ENCODE measurements at places on chromosomes 12 and 14.

- H3K36me3 ChIP-seq: peaks cover 30% of the 10 kb centered on the region
- peak; percentile 33 for DNase-seq
- peaks cover 68% of the 10 kb centered on the region for H3K4me1 ChIP-seq
- H3K27ac ChIP-seq: peak overlapping the region; percentile 88
These were observed 11.2 kb upstream of the PNMA1 start for GRCh38 chr14:73725116-73726024.

DNA sequence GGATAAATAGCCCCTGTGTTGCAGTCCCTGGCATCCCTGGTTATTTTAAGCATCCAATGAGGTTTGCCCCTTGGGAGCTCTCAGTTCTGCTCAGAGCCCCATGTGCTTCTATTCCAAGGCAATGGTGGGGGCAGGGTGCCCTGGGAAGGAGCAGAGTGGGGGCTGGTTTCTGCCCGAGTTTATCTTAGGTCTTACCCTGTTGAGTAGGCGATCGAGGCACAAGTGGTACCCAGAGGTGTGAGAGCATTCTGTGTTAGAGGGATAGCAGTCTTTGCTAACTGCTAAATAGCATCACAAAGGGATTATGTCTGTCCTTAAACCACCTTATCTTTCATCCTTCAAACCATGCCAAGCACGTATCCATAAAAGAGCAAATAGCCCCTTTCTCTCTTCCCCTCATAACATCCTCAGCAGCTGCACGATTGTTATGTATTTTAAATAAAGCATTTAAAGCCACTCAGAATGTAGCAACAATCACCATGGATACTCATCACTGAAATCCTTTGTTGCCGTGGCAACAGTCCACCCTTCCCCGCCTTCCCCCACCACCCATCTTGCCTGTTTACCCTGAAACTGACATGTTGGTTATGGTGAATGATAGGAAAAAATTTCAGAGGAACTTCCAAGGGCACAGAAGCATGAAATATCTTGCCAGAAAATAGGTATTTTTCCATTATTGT is 139.3 kb downstream of the PTPN11 start:
- no peak overlapping the region for H3K4me3 ChIP-seq
- no peak overlapping the region for H3K27ac ChIP-seq
- no peaks in the 10 kb centered on the region for H3K36me3 ChIP-seq
- no peak for DNase-seq

- 0 out of 2 replicates have a peak, but pooled peaks cover 17% of the 10 kb centered on the region for H3K36me3 ChIP-seq
- no peaks in the 10 kb centered on the region for H3K27me3 ChIP-seq
- peak; percentile 96 for DNase-seq
- peaks cover 21% of the 10 kb centered on the region for H3K4me1 ChIP-seq
These were observed at the start of gene SNW1 for GRCh38 chr14:77760381-77761204. TSS of gene SNW1 (minus strand) at chr14:77761156. CDS start at chr14:77761127, 29 bp downstream.

DNA sequence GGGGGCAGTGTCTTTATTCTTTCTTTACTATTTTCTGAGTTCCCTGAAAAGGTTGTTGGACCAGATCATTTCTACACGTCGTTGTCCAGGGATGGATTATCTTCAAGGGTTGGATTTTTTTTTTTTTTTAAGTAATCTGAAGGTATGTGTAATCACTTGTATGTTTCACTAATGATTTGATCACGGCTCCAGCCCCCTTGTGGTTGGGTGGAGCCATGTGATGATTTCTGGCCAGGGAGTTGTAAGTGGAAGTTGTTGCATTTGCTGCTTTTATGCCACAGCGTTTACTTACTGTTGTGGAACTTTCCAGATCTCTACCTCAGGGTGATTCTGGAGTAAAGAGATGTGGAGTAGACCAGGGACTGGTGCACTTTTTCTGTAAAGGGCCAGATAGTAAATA is 390.3 kb downstream of the AACS start:
- no peaks in the 10 kb centered on the region for H3K36me3 ChIP-seq
- no peak overlapping the region for H3K4me3 ChIP-seq
- H3K27ac ChIP-seq: no peak overlapping the region
- H3K4me1 ChIP-seq: no peaks in the 10 kb centered on the region

GRCh38 chr12:19434538-19434937 is 4.8 kb upstream of the AEBP2 start:
- no peaks in the 10 kb centered on the region for H3K36me3 ChIP-seq
- no peak for DNase-seq
- H3K27me3 ChIP-seq: no peaks in the 10 kb centered on the region

Measured in PC-9 (cell line).